ENCODE measurements at places on chromosomes 1 and 21.

DNA sequence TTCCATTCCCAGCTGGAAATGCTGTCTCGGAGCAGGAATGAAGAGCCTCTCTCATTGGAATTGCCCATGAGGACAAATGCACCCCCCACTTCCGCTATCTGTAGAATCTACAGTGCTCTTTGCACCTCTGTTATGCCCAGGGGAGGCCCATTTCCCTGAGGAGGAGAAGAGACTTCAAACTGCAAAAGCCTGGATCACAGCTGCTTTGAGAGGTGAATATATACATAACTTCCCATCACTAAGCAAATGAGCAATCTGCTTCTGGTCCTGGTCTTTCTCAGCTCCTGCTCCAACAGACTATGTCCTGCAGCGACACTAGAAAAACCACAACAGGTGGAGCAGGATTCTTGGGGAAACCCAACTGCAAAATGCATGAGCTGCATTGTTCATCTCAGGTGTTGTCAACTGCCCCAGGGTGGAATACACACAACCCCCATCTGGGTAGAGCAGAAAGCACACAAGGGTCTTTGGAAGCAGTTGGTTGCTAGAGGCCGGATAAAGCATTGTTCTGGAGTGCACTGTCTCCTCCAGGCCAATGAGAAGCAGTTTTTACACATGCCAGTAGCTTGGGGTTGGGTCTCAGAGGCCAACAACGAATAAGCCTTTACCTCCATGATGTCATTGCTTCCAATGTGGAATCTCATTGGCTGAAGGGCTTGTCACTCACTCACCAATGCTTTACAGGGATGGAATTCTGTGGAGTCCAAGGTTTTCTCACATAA is 67.7 kb upstream of the RAB4A start:
- no peak for DNase-seq

GRCh38 chr1:109926662-109927300 is 16.1 kb downstream of the CSF1 start:
- no peak for DNase-seq

DNA sequence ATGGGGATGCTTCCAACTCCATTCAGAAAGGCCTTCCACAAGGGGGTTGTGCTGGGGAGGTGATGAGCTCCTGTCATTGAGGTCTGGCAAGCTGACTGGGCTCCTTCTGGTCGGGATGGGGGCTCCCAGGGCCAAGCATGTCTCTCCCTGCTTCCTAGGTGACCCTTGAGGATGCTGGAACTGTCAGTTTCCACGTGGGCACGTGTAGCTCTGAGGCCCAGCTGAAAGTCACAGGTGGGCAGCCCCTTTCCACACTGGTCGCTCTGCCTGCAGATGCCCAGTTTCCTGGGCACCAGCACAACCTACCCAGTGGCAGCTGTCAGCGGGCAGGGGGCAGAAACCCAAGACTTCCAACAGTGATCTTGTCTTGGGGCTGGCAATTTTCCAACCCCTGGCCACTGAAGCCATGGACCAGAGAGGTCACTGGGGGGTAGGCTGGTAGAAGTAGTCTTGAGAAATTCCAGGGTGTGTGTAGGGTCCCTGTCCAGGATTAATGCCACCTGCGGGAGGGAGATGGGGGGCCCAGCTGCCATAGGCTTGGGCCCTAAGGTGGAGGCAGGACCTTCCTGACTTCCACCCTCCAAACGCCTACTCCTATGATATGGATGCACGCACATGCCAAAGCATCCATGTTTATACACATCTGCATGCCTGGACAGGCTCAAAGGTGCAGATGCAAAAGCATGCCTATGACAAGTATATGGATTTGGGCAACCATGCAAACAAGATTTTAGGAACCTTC is 97.1 kb downstream of the TRIM11 start:
- DNase-seq = no peak

GRCh38 chr1:116287341-116288200 is 85.5 kb upstream of the ATP1A1 start:
- DNase-seq = no peak

DNA sequence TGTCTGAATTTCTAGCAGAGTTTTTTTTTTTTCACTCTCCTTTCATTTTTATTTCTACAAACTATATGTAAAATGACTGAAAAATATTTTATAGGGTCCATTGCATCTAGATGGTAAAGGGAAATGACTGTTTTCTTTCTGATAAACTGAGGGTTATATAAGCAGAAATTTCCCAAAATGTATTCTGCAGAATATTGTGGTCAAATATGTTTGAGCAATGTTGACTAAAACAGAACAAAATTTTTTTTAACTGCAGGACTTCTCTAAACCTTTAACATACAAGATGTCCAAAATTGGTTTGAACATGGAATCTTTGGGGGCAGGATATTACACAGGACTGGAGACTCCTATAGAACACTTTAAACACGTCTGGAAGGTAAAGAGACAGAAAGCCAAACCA is 190.5 kb downstream of the TOMM20 start:
- DNase-seq = no peak

GRCh38 chr1:24018611-24019580 is 38.8 kb upstream of the SRSF10 start:
- no peak for DNase-seq

GRCh38 chr1:33346533-33346926 is 25.6 kb upstream of the A3GALT2 start:
- DNase-seq = no peak

- DNase-seq = no peak
These were observed 24.7 kb downstream of the IFFO2 start for GRCh38 chr1:18931730-18932129.

DNA sequence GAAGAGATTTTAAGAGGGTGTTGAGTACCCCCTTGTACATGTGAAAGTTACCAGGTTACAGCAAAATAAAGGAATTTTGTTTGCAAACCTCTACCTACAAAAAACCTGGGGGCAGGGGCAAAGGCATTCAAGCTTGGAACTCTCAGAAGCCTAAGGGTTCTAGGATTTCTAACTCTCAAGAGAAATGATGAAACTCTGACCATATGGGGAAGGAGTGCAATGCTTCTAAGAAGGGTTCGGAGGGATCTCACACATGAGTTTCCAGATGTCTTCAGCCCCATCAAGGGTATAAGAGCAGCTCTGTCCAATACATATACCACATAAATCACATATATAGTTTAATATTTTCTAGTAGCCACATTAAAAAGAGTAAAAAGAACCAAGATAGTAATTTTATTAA is 7.3 kb upstream of the FCGR2A start:
- no peak for DNase-seq

GRCh38 chr1:1366699-1367066 is 8.3 kb downstream of the AURKAIP1 start:
- DNase-seq = no peak

- no peak for DNase-seq
These were observed 40.5 kb downstream of the DISC1 start for GRCh38 chr1:231666937-231667608.

DNA sequence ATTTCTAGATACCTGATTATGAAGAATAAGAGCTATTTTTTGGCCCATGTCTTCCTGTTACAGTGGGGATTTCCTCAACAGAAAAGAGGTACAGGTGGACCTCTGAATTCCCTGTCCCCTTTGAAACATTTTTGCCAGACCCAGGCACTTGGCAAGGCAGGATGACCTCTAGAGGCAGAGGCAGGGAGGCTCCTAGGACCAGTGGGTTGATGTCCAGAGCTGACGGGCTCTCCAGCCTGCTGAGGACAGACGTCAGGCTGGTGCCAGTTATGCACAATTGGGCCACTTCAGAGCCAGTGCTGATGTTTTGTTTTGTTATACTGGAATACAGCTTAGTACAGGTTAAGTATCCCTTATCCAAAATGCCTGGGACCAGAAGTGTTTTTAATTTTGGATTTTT is 18.5 kb upstream of the A3GALT2 start:
- no peak for DNase-seq

- DNase-seq = no peak
These were observed 399.4 kb downstream of the SMYD3 start for GRCh38 chr1:246107516-246108277.

DNA sequence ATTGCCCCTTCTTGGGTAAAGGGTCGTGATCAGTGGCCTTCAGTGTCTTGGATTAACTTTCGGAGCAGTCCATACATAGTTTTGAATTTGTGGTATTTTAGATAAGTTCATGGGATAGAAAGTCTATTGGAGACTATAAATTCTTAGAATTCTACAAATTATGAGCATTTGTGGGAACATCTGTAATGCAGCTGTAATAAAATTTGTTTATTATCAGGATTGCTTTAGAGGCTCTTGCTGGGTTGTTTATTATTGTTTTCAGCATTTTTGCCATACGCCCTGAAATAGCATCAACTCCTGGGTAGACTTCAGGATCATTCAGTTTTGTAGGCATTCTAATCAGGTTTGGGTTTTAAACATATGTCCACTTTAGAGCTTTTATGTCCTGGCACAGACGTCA is 16.1 kb downstream of the LAMC1 start:
- DNase-seq = no peak

- no peak for DNase-seq
These were observed 35.7 kb upstream of the COL6A1 start for GRCh38 chr21:45945868-45946210.

GRCh38 chr1:116674011-116674531 is 6.5 kb upstream of the IGSF3 start:
- DNase-seq = no peak

DNA sequence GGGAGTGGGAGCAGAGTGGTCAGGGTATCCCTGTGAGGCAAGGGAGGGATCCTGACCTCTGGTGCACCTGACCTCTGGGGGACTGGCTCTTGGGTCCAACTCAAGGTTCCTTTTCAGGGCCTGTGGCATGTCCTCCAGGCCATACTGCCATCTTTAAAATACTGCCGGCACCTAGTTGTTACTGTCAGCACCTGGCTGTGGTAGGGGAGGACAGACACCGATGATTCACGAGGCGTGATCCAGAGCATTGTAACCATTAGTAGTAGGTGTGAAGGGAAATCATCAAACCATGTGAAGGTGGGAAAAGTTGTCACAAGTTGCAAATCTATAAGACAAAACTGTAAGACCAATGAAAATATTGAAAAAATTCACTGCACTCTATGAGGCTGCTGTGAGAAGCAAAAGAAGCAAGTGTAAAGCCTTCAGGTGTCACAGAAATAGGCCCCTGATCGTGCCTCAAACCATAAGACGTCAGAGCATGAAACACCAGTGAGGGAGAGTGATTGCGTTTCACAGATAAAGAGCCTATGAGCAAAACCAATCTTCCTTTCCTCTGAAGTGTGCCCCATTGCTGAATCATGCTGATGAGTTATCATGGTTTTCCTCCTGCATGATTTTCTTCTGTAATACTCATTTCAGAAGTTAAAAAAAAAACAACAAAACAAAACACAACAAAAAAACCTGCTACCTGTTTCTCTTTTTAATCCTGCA is 55.3 kb downstream of the CDC7 start:
- DNase-seq = no peak
